ENCODE measurements at places on chromosomes 5 and 9. TPM values are rescaled to one million over a fixed set of nuclear protein-coding genes. Genes with fewer than 3 reads are reported as not detected.

SAXO1 gene
- not detected for total RNA-seq

ORM2 gene
- not detected for total RNA-seq

SMIM33 gene
- total RNA-seq = not detected

CACFD1 gene
- 5.5 TPM for total RNA-seq

PTGES gene
- total RNA-seq = 0.90 TPM

DIPK1B gene
- not detected for total RNA-seq

WNK2 gene
- 0.64 TPM for total RNA-seq

SH3RF2 gene
- 6.3 TPM for total RNA-seq

MARCOL gene
- not detected for total RNA-seq

PGM5 gene
- under 0.01 TPM for total RNA-seq

GAPT gene
- total RNA-seq = not detected

SARDH gene
- under 0.01 TPM for total RNA-seq

NR4A3 gene
- not detected for total RNA-seq

SLC6A3 gene
- total RNA-seq = not detected

IL3 gene
- total RNA-seq = not detected

HTR4 gene
- not detected for total RNA-seq

C9 gene
- not detected for total RNA-seq

TMC1 gene
- 1.0 TPM for total RNA-seq

FAM221B gene
- not detected for total RNA-seq

PCDHGA8 gene
- 0.51 TPM for total RNA-seq

CAAP1 gene
- total RNA-seq = 22.4 TPM

SPATA31D4 gene
- not detected for total RNA-seq

FBP1 gene
- total RNA-seq = not detected

NEURL1B gene
- total RNA-seq = 4.7 TPM

NR5A1 gene
- total RNA-seq = not detected

WDR38 gene
- not detected for total RNA-seq

GARIN3 gene
- not detected for total RNA-seq

NUTM2G gene
- not detected for total RNA-seq

TBC1D13 gene
- 12.6 TPM for total RNA-seq

CAMK2A gene
- total RNA-seq = not detected

ADAMTS19 gene
- total RNA-seq = under 0.01 TPM

OTULINL gene
- total RNA-seq = 0.79 TPM

UIMC1 gene
- total RNA-seq = 24.5 TPM

CDH18 gene
- under 0.01 TPM for total RNA-seq

SLC25A48 gene
- not detected for total RNA-seq

HEMGN gene
- not detected for total RNA-seq

CMYA5 gene
- total RNA-seq = 0.77 TPM

SURF2 gene
- 46.6 TPM for total RNA-seq

ZNF484 gene
- total RNA-seq = 8.2 TPM

SPINK4 gene
- not detected for total RNA-seq

ZNF483 gene
- total RNA-seq = 0.26 TPM

FBN2 gene
- 49.0 TPM for total RNA-seq

GLRA1 gene
- total RNA-seq = not detected

MAMDC4 gene
- 1.5 TPM for total RNA-seq

Measured in bronchial epithelial cell (primary cell).